Right hindlimb (tissue), 1 donor: ENCODE measurements at places on chromosomes 5 and 9.

DNA sequence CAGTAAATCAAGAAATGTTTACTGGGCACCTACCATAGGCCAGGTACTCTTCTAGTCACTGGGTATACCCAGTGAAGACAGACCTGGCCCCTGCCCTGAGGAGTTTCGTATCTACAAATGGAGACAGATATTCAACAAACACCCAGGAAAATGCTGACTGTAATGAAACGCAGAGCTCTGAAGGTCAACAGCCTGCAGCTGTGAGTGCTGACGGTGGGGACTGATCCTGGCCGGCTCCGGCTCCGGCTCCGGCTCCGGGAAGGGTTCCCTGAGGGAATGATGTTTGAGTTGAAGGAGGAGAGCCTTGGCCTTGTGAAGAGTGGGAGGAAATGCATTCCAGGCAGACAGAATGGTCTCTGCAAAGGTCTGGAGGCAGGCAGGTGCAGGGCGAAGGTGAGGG lies 23.1 kb downstream of the FGFR4 start:
- DNase-seq = peak; percentile 82

GRCh38 chr9:118630931-118631595 lies 738.2 kb downstream of the BRINP1 start:
- no peak for DNase-seq

DNA sequence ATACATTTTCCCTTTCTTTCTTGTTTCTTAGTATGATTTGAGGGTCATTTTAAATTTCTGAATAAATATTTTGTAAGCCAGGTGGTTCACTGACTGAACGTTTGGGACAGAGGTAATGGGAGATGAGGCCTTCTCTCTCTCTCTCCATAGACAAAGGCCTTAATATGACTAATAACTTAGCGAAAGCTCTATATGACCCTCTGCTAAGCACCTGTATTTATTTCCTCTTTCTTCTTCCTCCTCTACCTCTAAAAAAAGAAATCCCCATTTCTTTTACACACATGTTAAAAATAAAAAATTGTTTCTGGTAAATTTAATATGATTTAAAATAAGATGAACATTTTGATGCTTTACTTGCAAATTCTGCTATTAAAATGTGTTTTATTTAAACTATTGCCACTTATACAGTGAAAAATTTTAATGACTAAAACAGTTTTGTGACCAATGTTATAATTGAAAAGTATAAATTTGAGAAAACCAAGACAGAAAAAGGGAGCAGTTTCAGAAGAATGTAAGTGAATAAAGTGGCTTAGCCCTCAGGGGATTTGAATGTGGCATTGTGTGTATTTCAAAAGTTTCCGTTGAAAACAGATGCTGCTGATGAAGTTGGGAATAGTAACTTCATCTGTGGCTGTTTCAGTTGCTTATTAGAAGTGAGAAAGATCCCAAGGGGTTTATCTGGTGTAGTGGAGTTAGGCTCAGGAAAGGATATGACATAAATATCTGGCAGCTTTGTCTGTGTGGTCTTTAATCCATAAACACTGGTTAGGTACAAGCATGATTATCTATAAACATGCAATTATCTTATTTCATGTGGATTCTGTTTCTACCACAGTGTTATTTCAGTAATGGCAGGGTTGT lies 128.6 kb upstream of the GRHPR start:
- no peak for DNase-seq

DNA sequence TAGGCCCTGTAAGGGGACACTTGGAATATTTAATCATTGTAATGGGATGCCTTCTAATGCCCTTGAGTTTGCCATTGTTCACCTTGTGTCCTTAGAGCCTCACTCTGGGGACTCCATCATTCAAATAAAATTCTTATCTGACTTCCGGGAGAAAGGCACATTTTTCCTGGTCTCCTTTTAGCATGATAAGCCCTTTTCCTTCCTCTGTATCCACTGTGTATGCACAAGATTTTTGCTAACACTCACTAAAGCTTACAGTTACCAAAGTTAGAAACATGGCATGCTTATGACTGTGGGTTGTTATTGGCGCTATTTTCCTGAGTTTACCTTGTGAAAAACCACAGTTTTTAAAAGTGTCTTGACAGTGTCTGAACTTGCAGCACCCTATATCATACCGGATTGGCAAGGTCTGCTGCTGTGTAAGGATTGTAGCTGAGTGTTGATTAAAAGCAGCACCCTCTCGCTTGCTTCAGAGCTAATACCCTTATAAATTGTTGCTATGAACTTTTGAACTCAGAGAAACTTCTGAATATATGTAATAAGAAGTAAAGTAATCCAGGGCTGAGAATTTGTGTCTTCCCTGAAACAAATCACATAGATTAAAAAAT lies 46.4 kb downstream of the SNCAIP start:
- DNase-seq = no peak

DNA sequence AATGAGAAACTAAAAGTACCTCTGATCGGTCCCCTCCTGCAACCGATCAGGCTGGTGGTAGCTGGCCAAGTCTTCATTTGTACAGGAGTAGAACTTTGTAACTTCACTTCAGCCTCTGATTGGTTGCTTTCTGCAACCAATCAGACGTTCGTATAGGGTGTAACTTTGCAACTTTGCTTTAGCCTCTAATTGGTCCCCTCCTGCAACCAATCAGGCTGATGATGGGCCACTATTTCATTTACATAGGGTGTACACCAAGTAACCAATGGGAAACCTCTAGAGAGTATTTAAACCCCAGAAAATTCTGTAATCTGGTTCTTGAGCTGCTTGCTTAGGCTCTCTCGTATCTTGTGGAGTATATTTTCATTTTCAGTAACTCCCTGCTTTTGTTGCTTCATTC lies 445.5 kb downstream of the MED10 start:
- DNase-seq = no peak

- DNase-seq = no peak
Measured at GRCh38 chr5:135735831-135736230, 98.6 kb upstream of the SLC25A48 start.

DNA sequence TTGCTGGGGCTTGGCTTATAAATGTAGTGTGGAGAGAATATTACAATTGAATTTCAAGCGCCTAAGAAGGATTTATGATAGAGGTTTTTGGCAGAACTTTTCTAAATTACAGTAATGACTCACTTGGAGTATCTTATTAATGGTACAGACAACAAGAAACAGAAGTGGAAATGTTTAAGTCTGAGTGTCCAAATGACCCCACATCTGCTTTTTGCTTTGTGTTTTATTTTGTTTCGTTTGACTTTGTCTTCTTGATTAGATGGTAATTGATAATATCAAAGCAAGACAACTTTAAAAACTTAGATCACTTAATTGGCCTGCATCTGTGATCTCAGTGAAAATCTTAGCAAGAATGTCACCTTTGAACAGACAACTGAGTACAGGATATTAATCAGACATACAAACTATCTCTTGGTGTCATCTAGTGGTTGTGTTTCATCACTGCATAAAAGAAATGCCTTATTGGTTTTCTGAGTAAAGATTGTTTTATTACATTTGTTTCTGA lies 577.4 kb downstream of the ISL1 start:
- no peak for DNase-seq

DNA sequence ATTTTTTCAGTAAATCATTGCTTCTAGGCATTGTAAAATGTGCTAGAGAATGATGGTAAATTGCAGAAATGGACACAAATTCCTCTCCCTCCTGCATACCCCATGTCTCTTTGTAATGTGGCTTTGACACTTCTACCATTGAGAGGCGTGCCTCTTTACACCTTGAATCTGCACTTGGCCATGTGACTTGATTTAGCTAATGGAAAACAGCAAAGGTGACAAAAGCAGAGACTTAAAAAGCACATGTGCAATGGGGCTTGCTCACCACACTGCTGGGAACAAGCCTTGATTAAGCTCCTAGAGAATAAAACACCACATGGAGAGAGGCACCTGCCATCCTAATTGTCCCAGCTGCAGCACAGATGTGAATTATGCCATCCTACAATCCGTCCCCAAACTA lies 69.9 kb upstream of the NAA35 start:
- no peak for DNase-seq

- no peak for DNase-seq
Measured at GRCh38 chr5:102314328-102314727, 18.2 kb upstream of the SLCO4C1 start.

DNA sequence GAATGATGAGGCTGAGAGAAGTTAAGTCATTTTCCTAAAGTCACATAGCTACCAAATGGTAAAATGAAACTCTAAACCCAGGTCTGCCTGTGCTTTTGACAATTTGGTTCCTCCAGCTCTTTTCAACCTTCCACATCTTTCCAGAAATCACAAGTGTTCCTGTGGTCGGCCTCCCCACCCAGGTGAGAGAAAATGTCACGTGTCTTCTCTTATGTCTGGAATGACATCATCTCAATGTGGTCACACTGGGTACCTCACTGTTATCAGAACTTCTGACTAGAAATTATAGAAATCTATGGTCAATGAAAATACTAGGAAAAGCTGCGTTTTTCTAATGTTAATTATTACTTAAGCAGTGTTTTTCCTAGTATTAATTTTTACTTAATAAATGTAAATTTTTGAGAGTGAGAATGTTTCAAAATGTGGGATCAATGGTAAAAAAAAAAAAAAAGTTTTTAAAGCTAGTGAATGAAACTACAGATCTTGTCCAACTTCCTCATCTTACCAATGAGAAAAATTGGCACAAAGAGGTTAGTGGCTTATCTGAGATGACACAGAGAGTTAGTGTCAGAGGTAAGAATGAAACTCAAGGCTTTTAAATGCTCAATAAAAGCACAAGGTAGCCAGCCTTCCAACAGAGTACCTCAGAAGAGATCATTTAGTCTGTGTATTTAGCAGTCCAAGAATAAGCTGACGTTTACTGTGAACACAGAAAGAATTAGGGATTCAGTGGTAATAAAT lies 228.7 kb upstream of the NR4A3 start:
- no peak for DNase-seq

DNA sequence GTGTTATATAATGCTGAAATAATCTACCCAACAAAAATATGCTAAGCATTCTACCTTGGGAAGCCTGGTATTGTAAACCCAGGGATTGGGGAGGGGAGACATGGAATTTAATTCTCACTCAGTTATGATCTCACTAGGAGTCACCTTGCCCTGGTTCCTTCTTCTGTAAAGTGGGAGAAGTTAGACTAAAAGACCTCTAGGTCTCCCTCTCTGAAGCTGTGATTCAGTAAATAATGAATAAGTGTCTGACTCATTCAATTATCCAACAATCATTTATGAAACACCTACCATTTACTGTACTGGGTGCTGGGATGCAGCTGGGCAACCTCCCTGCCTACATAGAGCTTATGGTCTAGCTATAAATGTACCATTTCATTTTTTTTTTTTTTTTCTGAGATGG lies 20.2 kb upstream of the SPARC start:
- DNase-seq = no peak

DNA sequence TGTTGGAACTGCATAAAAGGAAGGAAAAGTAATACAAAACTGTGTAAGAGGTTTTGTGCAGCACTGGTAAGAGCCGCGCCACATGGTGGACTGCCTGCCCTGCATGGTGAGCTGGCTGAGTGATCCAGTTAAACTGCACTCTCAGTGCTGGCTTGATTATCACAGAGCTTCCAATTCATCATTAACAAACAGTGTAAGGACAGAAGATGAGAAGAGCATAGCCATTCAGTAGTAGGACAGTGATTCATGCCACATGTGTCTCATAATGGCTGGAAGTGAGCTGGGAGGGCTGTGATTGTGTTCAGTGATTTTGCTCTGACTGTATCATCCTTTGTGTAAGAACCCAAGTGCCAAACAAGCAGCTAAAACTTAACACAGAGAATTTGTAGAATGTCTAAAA lies 14.1 kb downstream of the ASPN start:
- DNase-seq = no peak

DNA sequence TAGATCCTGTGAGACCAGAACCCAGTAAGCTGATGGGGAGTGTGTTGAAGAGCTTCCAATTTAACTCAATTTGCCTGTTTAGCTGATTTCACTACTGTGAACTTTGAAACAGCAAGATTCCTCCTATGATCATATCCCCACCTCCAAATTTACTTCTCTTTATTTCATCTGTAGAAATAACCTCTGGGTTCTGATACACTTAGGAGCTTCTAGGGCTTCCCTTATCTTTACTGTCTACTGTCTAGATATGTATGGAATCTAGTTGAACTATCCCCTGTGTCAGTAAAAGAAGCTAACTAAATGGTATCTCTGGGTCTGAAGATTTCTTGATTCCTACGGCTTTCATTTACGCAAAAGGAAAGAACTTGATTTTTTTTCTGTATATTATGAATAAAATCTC lies 116.8 kb downstream of the GCNT1 start:
- DNase-seq = no peak

DNA sequence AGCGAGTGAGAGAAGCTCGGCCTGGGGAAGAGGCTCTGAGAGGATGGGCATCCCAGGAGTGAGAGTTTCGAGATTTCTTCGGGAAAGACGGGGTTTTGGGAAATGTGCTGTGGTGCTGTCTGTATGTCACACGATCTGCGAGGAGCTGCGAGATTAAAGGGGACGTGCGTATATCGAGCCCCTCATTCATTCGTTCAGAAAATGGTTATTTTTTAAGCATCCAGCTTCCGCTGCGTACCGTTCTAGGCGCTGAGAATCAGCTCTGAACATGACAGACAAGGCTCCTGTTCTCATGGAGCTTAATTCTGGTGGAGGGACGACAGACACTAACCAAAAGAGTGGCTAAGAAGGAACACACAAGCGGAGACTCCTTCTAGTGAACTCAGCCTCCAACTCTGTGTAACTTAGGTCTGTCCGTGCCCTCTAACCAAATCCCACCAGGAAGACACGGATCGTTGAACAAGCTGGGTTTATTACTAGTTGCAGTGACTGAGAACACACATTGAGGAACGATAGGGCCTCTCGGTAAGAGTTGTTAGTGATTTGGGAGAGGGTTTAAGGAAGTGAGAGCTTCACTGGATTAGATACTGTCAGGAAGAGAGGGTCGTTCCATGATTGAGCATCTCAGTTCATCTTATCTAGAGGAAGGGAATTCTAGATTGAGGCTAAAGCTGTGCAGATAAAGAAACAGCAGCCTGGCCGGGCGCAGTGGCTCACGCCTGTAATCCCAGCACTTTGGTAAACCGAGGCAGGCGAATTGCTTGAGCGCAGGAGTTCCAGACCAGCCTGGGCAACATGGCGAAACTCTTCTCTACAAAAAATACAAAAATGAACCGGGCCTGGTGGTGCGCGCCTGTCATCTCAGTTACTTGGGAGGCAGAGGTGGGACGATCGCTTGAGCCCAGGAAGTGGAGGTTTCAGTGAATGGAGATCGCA lies 1.0 kb upstream of the FBXW11 start:
- DNase-seq = no peak

- peak; percentile 51 for DNase-seq
Measured at GRCh38 chr5:179319741-179320281, 25.4 kb downstream of the ADAMTS2 start.
